CD4-positive, alpha-beta T cell treated with Interleukin-15 for 1 hour (primary cell): ENCODE measurements at places on chromosomes 12 and 14.

DNA sequence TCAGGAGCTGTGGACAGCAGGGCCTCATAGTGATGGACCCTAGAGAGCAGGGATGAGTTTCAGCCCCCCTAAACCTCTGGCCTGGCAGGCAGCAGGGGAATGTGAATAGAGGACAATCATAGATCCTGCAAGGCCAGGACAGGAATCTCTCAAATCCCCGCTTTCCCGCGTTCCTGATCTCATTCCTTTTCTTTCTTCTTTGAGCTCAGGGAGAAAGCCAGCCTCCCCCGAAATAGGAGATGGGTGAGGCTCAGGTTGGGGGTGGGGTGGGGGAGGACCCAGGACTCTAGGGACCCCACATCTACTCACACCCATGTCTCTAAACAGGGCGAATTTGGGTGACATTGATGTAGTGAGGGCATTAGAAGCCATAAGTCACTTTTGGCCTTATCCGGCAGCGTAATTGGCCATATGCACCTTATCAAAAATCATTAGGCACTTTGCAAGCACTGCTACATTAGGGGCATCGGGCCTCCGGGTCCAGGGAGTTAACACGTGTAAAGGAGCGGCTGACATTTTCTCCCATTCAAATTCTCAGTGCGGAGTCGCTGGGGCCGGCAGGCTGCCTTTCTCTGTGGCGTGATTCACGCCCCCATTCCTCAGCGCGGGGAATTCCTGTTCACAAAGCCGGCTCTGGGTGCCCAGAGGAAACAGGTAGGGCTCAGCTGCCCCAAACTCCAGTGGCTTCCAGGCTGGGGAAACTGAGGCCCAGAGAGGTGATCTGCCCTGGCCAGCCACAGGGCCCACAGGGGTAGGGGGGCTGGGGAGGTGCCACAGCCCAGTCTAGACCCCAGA is 1.5 kb downstream of the LHX5 start:
- DNase-seq: no peak

- DNase-seq: no peak
Observed at GRCh38 chr12:128682548-128683275, 141.0 kb downstream of the SLC15A4 start.

- no peak for DNase-seq
Observed at GRCh38 chr12:110966081-110966760, 45.8 kb upstream of the MYL2 start.

GRCh38 chr12:131829356-131829747 is 1.2 kb downstream of the MMP17 start:
- DNase-seq: no peak

- DNase-seq: no peak
Observed at GRCh38 chr12:2358986-2359658, 306.3 kb downstream of the CACNA1C start.

GRCh38 chr12:66426696-66427095 is 124.4 kb downstream of the HELB start:
- DNase-seq: no peak

DNA sequence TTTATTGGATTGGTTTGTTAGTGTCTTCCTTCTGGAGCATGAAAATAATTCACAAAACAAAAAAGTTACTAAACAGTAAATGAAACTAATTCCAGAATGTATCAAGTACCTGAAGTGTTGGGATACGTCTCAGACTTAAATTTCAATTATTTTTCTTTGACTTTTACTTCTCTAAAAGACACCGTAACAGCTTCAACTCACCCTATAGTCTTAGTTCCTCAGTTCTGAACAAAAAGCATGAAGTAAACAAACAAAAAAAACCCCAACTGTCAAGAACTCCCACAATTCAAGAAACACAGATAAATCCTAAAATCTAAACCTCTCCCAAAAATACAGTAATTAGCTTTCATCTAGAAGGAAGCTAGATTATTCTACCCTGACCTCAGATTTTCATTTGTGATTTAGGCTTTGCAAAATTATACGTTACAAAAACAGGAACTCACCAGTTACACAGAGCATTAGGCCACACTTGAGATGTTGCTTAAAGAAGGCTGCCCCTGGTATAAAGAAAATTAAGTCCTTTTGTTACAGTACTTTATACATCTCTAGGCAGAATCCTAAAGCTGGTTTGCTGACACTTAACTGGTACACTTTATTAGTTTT is 10.2 kb downstream of the HEATR5A start:
- no peak for DNase-seq

DNA sequence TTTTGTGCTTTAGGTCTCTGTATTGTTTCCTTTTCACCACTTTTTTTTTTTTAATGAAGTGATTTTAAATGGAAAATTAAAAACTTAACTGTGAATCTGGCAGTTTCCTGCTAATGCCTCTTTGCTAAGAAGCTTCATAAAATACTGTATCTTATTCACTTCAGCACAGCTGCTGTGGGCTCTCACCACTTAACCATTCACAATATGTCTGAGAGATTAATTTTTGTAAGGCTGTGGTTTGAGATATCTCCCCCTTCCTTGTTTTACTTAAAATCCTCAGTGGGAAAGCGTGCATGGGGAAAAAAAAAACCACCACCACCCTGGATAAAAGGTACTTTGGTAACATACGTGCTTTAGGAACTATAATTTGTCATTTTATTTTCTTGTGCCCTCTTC is 115.9 kb downstream of the ETV6 start:
- no peak for DNase-seq

DNA sequence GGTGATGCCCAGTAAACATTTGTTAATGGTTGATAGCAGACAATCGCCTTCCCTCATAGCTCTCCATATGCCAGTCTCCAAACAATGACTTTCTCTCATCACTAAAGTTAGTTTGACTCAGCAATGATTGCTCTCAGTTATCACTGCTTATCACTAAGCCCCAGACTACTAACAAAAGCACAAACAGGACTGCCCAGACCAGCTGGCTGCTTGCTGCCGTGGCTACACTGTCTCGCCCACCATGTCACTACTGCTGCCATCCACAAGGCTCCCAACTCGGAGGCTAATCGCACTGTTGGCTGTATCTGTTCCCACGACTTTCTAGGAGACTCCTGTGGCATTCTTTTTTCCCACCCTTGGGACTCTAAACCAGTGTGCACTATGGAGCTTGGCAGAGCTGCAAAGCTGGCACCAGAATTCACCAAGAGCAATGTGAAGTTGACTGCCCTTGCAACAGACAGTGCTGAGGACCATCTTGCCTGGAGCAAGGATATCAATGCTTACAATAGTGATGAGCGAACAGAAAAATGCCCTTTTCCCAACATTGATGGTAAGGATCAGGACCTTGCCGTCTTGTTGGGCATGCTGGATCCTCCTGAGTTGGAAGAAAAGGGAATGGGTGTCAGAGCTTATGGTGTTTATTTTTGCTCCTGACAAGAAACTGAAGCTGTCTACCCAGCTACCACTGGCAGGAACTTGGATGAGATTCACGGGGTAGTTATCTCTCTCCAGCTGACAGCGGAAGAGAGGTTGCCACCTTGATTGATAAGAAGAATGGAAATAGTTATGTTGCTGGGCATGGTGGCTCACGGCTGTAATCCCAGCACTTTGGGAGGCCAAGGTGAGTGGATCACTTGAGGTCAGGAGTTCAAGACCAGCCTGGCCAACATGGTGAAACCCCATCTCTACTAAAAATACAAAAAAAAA is 27.1 kb upstream of the NR2C1 start:
- DNase-seq: no peak

- DNase-seq: no peak
Observed at GRCh38 chr12:104133321-104133720, 4.7 kb downstream of the NFYB start.
